NCI-H2171 treated with DMSO at 0.1 percent for 48 hours (cell line): ENCODE measurements at places on chromosomes 12 and 14.

DNA sequence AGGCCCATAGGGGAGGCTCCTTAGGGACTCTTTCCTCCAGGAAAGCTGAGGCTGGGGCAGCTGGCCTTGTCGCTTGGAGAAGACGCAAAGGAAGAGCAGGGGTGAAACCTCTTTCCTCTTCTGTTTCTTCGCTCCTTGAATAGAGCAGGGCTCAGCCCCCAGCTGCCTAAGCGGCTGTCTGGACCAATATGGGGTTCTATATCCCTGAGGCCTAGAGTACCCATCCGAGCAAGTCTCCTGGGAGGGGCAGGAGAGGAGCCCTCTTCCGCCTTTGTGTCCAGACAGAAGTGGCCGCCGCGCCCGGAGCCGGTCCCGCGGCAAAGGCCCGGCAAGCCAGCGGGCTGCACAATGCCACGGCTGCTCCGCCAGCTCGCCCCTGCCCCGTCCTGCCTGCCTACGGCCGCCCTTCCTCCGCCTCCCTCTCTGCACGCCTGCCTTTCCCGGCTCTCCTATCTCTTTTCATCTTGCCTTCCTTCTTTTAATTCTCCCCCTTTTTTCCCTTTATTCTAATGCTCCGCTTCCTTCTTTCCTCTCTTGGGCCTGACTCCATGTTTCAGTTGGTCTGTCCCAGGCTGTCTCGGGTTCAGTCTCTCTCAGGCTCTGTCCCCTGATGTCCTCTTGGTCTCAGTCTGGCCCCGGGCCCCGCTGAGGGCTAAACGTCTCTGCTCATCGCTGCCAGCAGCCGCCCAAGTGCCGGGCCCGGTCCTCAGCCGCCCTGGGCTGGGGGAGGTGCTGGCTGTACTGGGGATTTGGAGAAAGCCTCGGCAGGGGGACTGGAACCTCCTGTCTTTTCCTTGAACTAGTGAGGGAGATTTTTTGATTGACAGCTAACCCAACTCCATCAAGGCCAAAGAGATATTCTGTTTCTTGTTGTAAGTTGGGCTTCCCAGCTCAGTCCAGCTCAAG is 2.5 kb upstream of the HOXC9 start:
- no peak for DNase-seq

- no peak for DNase-seq
Observed at GRCh38 chr14:26859483-26859882, 261.6 kb upstream of the NOVA1 start.

DNA sequence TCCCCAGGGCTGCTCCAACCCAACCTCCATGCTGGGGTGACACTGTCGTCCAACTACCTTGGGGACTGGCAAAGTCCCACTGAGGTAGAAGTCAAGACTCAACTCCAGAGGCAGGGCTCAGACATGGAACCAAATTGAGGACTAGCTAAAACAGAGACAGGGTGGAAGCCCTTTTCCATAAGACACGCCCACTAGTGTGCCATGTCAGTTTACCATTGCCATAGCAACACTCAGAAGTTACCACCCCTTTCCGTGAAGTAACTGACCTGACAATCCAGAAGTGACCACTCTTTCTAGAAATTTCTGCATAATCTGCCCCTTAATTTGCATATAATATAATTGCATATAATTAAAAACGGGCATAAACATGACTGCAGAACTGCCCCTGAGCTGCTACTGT is 409.6 kb downstream of the MED13L start:
- DNase-seq, result no peak

- DNase-seq, result no peak
Observed at GRCh38 chr14:95504135-95505029, 12.1 kb downstream of the SYNE3 start.

GRCh38 chr12:77745624-77746023 is 85.1 kb upstream of the NAV3 start:
- no peak for DNase-seq

DNA sequence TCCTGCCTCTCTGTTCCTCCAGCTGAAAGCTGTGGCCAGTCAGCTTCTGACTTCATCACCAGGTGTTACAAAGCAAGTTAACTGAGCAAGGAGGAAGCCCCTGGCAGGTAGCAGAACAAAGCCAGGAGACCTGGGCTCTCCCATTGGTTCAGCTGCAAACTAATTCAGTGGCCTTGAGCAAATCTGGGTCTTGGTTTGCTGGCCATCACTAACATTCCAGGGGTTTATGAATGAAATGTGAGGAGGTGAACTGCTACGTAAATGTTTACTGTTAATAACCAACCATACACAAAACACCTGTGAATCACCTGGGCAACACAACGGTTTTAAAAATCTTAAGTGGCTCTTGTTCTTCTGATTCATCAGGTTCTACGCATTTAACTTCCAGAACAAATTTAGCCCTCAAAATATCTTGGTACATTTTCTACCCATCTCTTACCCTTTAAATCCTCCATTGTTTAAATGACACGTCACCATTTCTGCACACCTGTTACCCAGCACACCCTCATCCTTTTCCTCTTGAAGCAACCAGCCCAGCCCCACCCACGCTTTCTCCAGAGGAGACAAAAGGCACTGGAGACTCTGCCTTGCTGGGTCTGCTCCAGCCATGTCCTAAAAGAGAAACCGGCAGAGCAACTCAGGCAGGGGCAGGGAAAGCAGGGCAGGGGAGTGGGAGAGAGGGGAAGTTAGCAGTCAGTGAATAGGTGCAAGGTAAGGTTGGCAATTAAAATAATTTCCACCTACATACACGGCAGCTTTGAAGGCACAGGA is 49.3 kb upstream of the TSPAN11 start:
- DNase-seq, result no peak

DNA sequence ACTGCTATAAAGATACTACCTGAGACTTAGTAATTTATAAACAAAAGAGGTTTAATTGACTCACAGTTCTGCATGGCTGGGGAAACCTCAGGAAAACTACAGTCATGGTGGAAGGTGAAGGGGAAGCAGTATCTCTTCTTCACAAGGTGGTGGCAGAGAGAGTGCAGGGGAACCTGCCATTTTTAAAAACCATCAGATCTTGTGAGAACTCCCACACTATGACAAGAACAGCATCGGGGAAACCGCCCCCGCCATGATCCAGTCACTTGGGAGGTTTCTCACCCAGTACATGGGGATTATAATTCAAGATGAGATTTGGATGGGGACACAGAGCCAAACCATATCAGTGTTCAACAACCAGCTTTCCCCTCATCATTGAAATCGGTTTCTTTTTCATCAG is 49.9 kb downstream of the AEBP2 start:
- DNase-seq, result no peak

- DNase-seq, result no peak
Observed at GRCh38 chr14:102315121-102315520, 4.4 kb upstream of the ZNF839 start.

DNA sequence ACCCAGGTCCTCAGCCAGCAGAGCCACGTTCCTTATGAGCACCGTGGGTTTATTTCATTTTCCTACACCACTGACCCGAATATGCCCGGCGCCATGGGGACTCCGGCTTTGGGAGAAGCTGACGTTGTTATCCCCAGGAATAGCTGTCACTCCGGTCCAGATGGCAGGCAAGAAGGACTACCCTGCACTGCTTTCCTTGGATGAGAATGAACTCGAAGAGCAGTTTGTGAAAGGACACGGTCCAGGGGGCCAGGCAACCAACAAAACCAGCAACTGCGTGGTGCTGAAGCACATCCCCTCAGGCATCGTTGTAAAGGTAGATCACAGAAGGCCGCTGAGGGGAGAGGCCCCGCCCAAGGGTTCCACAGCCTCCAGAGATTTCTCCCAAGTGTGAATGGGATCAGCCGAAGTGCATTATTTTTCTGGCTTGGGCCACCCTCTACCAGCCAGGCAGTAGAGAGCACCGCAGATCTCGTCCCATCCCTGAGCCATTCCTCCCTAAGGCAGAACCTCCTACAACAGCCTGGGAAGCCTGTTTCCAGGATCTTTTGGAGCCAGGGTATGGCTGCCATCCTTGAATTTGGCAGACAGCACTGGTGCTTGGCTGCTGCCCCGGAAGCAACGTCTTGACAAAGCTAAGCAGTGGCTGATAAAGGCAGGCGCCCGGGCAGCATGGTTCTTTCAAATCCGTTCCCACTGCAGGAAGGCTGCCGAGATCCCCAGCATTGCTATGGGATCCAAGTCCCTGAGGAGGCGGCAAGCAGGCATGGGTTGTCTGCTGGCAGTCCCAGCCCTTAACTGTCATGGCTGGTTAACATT is 17.8 kb downstream of the CDK2AP1 start:
- DNase-seq, result no peak

DNA sequence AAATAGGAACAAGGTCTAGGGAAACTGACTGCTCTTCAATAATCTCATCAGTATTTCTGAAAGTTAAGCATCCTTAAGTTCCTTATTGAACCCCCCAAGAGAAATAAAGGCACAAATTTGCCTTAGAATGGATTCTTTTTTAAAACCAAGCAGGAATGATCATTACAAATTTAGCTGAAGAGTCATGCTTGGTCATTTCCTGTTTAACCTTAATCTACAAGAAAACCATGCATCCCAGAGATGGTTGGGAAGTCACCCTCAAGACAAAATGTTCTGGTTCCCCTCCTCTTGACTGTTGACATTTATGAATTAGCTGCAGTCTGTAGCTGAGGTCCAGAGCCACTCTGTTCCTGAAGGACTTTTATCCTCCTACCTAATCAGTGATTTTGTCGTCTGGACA is 291.8 kb upstream of the G2E3 start:
- no peak for DNase-seq

GRCh38 chr14:77565289-77565993 is 51.0 kb downstream of the SPTLC2 start:
- DNase-seq, result no peak

DNA sequence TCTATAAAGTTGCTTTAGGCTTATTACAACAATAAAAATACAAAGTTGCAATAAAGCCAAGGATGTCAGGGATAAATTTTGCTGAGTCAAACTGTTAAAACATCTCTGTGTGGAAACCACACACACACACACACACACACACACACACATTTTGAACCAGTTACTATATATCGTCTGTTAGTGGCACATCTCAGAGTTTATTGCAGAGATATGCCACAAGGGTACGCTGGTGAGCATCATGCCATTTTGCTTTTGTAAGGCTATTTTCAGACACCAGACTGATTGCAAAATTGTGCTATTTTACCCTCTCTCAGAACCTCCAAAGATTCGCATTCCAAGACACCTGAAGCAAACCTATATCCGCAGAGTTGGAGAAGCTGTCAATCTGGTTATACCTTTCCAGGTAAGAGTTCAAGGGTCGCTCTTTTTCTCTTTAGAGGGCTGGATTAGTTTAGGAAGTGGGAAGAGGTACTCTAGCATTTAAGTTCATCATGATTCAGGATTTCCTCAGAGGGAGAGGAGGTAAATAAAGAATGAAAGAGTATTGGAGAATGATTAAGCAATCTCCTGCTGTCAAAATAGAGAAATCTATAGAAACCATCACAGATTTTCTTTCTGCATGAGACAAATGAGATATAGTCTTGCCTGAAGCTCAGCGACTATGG is 27.3 kb upstream of the CHPT1 start:
- no peak for DNase-seq

- no peak for DNase-seq
Observed at GRCh38 chr14:75675265-75675960, 14.4 kb downstream of the TTLL5 start.

GRCh38 chr12:121439715-121440114 is 39.8 kb downstream of the RNF34 start:
- no peak for DNase-seq

GRCh38 chr14:60723116-60723906 is 840 bp downstream of the SIX4 start:
- DNase-seq, result peak; percentile 71

- no peak for DNase-seq
Observed at GRCh38 chr14:54483846-54484245, 4.9 kb downstream of the GMFB start.

DNA sequence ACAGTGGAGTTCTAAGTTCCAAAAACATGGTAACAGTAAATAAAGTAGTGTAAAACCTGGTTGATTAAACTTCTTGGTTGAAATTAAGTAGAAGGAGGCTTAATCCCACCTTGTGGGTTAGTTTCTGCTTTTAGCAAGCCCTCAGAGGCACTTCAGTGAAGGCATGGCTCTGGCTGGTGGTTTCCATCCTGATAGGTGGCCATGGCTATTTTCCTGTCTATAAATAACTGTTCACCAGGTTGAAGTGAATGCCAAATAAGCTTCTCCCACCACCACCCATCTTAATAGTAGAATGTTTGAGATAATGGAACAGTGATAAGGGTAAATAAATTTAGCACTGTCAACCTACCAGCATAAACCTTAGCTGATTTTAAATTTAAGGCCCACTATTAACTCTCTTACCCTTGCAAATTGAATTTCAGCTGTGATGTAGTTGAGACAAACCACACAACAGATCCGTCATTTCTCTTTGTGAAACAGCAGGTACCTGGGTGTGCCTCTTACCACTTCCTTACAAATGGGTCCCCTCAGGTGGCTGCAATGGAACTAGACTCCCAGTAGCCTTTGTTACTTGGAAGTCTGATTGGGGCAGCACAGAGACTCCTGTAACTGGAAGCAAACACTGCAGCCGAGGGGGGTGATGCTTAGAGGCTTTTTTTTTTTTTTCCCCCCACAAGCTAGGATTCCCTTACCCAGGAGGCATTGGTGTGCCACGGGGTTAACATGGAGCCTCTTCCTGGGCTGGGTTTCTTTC is 41.4 kb downstream of the DAAM1 start:
- DNase-seq, result no peak

DNA sequence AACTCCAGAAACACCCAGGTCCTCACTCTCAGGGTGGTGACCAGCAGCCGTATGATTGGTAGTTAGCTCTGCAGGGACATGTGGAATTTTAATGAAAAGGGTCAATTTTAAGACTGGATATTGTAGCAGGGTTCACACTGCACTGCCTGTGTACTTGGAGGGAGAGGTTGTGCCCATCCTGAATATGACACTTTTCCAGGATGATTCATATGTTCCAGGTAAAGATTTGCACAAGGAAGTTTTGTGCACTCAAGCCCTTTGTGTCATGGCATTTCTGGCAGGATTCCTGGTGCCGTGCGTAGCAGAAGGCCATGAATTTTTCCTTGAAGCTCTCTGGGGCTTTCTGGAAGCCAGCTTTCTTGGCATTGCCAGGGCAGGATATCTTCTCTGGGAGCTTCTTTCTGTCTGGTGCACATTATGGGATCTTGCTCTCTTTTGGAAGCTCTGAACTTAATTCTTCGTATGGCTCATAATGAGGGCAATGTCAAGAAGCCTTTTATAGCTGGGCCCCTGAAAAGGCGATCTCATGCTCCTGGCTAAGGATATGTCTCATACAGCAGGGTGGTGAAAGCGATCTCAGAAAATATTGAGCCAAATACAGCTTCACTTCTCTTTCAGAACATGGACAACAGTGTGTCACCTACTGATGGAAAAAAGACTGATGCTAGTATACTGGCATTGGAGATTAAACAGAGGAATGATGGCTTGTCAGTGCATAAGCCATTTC is 1133.9 kb downstream of the AACS start:
- DNase-seq, result no peak

DNA sequence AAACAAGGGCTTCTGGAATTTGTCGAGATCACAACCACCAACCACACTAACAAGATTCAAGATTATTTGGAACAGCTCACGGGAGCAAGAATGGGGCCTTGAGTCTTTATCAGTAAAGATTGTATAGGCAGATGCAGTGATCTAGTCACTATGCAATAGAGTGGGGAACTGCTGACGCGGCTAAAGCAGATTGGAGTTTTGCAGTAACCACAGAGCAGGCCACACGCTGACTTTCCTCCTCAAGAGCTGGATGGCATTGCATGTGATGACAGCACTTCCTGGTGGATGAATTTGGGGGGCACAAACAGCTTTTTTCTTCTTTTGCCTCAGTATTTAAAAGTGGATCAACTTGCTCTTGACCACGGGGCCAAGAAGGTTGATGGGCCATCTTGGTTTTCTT is 46.0 kb downstream of the KCNK13 start:
- DNase-seq, result no peak

GRCh38 chr12:1117970-1118563 is 127.0 kb downstream of the ERC1 start:
- peak; percentile 93 for DNase-seq
